ENCODE measurements at places on chromosomes 5 and 9.

DNA sequence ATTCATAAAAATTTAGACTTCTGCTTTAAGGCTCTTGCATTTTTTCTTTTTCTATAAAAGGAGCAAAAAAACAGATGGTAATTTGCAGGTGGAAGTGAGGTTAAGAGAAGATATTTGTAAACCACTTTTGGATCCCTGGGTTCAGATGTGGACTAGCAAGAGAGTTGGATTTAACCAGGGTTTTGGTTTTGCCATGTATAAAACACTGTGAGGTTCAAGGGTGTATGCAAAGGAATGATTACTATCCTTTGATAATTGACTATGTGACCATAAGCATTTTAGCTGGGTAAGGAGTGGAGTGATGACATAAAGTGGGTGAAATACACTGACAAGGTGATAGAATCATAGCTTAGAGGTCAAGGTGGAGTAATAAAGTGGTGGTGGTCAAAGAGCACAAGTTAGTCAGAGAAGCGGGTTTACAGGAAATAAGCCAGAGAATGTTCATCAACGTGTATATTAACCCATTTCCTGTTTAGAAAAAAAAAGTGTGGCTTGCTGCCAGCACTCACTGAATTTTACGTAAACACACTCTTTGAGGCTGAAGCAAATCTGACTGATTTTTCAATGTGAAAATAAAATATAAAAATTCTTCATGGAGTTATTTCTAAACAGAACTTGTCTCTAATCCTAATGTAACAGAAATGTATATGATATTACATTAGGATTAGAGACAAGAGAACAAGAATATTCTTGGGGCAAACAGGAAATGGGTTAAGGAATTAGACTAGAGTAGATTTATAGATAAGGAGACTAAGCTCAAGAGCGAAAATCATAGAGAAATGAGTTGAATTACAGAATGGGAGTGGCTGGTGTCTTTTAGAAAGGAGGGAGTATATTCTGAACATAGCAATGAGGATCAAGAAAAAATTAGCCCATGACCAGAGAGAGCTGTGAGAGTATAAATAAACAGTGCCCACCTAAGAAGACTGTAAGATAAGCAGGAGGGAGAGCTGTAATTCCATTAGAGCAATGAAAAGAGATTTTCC, 74.5 kb downstream of the CDKN2A start:
- DNase-seq: no peak

- DNase-seq: no peak
Measured at GRCh38 chr9:87676976-87677775, 48.7 kb upstream of the CTSL start.

- no peak for DNase-seq
Measured at GRCh38 chr5:88888848-88889188, 5.8 kb upstream of the MEF2C start.

GRCh38 chr5:17340379-17340778, 122.9 kb downstream of the BASP1 start:
- no peak for DNase-seq

- no peak for DNase-seq
Measured at GRCh38 chr9:20593537-20593936, 28.8 kb downstream of the MLLT3 start.

GRCh38 chr5:163362840-163363371, 74.5 kb upstream of the CCNG1 start:
- no peak for DNase-seq

GRCh38 chr9:72589667-72590521, 68.5 kb downstream of the TMC1 start:
- DNase-seq: no peak

- no peak for DNase-seq
Measured at GRCh38 chr9:113807173-113808061, 68.7 kb upstream of the ZNF618 start.

GRCh38 chr9:137056739-137057415, 3.0 kb upstream of the ENTPD2 start:
- no peak for DNase-seq

- DNase-seq: no peak
Measured at GRCh38 chr5:66655395-66656324, 59.5 kb downstream of the MAST4 start.

DNA sequence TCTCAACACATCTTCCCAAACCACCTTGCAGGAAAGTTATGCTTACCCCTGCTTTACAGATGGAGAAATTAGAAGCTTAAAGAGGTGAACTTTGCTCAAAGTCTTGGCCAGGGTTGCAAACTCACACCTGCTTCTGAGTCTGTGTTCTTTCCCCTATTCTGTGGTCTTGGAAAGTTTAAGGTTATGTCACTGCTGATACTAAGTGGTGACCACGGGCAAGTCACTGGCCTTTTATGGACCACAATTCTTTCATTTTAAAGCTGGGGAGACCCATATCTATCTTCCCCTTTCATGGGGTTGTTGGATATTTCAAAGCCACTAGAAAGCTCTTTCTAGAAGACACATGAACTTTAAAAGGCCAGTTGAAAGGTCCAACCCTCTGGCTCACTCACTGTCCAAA, 95.4 kb upstream of the KLF4 start:
- no peak for DNase-seq

GRCh38 chr9:134548618-134549017, 93.0 kb upstream of the COL5A1 start:
- no peak for DNase-seq

GRCh38 chr5:16554110-16554509, 62.7 kb downstream of the RETREG1 start:
- no peak for DNase-seq

- no peak for DNase-seq
Measured at GRCh38 chr5:124088289-124089032, 576.5 kb downstream of the CSNK1G3 start.

- no peak for DNase-seq
Measured at GRCh38 chr5:116237917-116238500, 153.2 kb downstream of the COMMD10 start.

GRCh38 chr9:23586906-23587305, 239.1 kb downstream of the ELAVL2 start:
- DNase-seq: no peak

GRCh38 chr5:14156290-14156649, 13.1 kb downstream of the TRIO start:
- no peak for DNase-seq

- no peak for DNase-seq
Measured at GRCh38 chr9:107153336-107153735, 129.7 kb upstream of the RAD23B start.

DNA sequence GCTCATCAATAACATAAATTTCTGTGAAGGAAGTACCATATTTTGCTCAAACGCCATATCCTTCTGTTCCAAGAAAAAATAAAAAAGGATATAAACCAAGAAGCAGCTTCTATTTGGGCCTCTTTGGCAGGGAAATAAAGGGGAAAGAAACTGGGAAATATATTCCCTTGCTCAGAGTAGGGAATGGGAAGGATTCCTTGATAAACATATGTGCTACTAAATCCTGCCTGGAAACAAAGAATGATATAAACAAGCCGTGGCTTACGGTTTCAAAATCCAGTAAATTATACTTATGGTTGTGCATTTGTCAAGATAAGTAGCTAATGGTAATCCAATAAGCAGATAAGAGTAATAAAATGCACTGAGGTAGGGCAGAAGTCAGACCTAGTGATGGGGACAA, 481.6 kb downstream of the NTRK2 start:
- DNase-seq: no peak

- no peak for DNase-seq
Measured at GRCh38 chr5:40554054-40554453, 125.7 kb upstream of the PTGER4 start.

GRCh38 chr5:126848253-126848652, 71.3 kb downstream of the LMNB1 start:
- DNase-seq: no peak

GRCh38 chr5:75116856-75117255, 64.5 kb upstream of the GCNT4 start:
- no peak for DNase-seq

DNA sequence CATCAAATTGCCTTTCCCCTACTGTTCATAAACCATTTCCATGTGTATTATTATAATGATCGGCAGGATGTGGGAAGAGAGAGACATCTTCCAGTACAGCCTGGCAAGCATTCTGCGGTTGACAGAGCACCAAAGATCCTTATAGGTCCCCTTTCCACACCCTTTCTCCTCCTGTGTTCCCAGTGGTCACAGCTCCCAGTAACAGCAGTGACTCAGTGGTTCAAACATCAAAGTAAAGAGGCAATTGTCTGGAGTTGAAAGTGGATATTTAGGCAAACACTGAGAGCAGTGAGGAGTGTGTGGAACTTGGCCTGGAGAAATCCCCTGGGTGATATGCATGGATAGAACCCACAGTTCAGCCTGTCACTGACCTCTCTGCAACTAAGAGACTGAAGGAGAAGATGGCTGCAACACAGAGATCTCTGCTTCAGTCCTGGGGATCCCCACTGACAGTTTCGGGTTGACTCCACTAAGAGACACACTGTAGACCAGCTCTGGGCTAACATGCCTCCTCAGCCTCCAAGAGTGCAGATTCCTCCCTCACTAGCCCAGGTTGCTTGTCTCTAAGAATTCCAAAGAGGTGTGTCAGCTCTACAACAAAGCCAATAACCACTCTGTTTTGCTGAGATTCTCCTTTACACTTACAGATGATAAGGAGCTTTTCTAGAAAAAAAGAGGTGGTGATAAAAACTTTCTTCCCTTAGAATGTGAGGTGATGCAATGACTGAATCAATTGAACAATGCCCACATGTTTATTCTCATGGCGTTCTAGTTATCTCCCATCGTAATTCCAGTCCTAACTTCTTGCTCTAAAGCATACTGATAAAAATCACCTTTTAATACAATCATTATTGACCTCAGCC, 94.4 kb upstream of the IL6ST start:
- DNase-seq: no peak

GRCh38 chr9:126326228-126327005, at the start of gene MVB12B:
TSS of gene MVB12B (plus strand) at chr9:126326829. CDS start at chr9:126326930, 101 bp downstream.
- peak; percentile 36 for DNase-seq

- no peak for DNase-seq
Measured at GRCh38 chr9:77848404-77848803, 183.2 kb downstream of the GNAQ start.

DNA sequence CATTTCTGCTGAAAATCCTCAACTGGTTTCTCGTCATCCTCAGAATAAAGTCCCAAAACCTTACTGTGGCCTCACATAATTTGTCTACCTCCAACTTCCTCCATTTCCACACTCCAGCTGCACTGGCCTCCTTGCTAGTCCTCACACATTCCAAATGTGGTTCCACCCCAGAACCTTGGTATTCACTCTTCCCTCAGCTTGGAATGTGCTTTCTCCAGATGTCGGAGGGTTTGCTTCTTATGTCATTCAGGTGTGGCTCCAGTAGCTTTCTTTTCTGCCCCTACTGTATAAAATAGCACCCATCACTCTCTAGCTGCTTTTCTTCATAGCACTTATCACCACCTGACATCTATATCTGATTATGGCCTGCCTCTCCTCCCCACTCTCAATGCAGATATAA, 102.5 kb upstream of the IFNK start:
- DNase-seq: no peak

- no peak for DNase-seq
Measured at GRCh38 chr5:1724822-1725602, 74.6 kb downstream of the MRPL36 start.

GRCh38 chr5:168568738-168569137, 10.4 kb downstream of the PANK3 start:
- no peak for DNase-seq

DNA sequence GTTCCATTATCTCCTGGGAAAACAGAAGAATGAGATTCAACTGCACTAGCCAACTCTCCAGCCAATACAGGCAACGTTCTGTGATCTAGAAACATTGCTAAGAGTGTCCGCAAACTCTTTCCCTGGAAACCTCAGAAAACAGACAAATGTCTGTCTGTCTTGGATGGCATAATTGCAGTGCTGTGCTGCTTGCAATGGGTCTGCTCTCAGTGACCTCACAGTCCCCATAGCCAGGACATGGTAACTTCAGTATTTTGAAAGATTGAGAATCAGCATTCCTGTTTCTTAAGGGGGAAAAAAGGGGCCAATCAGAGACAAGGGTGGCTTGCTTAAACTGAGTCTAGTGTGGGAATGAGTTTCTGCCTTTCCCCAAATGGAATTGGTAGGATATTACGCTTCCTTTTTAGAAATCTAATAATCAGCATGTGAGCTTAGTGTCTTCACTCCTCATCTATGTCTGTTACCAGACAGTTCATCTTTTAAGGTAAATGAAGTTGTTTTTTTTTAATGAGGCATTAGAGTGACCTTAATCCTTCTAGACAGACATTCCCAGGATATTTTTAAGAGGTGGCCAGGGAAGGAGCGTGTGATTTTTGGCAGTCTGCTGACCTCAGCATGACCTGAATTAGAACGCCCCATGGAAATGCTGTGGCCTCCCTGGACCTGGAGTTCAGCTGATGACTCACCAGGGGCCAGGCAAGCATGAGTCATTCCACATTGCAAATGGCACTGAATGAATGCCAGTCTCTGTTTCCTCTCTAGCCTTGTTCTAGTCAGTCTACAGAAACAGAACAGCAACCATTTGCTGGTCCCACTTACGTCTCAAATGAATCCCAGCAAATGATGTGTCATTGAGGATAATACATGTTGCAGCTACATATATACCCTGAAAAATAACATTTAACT, 210.2 kb upstream of the ACTBL2 start:
- no peak for DNase-seq

DNA sequence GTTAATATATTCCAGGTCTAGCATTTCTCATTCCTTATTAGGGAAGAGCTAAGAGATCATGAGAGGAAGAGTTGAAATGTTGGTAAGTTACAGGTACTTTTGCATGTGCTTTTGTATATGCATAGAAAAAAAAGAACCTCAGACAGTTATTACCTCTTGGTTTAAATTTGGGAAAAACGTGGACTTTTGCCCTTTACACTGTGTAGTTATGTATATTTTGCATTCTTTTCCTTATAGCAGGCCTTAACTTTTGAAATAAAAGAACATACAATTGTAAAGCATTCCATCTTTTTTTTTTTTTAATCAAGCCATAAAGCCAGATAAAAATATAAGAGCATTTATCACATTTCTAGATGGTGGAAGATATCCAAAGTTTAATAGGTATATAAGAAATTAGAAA, 61.4 kb downstream of the RIC1 start:
- no peak for DNase-seq

DNA sequence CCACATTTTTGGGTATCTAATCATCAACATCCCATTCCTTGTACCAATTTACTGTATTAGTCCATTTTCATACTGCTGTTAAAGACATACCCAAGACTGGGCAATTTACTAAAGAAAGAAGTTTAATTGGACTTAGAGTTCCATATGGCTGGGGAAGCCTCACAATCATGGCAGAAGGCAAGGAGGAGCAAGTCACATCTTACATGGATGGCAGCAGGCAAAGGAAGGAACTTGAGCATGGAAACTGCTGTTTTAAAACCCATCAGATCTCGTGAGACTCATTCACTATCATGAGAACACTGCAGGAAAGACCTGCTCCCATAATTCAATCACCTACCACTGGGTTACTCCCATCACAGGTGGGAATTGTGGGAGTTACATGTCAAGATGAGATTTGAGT, 95.4 kb upstream of the SLCO6A1 start:
- no peak for DNase-seq

DNA sequence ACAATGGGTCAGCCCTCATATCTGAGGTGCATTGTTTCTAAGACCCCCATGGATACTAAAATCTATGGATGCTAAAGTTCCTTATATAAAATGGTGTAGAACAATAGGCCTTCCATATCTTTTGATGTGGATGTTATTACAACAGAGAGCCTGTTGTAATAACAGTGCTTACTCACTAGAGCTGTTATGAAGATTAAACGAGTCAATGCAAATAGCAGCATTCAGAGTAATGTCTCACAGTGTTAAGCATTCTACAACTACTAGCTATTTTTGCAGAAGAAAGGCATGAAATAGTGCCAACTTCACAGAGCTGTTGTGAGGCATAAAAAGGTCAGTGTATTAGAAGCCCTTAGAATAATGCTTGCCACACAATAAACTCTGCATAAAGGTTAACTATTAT, 13.0 kb downstream of the CHSY3 start:
- no peak for DNase-seq
